Vagina (tissue), 2 donors: ENCODE measurements at places on chromosomes 11 and 22.

DNA sequence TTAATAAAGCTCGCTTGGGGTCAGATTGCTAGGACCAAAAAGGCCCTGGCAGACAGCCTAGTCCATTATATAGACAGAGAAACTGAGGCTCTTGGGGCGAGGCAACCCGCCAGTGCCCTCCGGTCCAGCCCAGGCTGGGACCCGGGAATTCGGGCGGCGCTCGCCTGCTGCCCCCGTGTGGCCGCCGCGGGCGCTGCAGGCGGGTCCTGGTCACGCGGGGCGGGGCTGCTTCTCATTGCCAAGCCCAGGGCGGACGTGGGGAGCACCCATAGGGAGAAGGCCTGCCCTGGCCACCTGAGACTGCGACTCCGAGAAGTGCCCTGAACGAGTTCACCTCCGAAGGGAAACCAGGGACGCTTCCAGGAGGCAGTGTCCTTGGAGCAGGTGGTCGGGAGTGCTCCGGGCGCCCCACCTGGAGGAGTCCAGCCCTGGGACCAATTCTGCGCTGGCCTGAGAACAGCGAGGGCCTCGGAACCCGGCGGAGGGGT is 36.0 kb upstream of the CSNK1E start:
- no peak for DNase-seq

DNA sequence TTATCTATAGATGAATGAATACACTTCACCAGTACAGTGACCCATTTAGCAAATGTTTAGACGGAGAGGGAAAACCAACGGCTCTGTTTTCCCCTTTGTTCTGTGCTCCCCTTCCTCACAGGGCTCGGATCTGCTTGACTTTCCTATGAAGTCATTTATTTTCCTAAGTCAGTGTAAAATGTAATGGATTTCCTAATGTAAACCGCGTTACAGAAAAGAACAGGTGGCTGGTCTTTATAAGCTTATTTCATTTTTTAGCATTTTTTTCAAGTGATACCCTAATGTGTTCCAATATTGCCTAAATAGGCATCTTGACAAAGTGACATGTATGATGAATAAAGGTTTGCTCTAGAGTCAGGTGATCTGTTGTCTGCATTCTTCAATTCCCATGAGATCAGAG is 207.5 kb downstream of the PGR start:
- no peak for DNase-seq

- no peak for DNase-seq
Observed at GRCh38 chr11:93783765-93784144, 327 bp upstream of the MED17 start.

- no peak for DNase-seq
Observed at GRCh38 chr11:134527382-134528243, 115.6 kb upstream of the B3GAT1 start.

- DNase-seq = no peak
Observed at GRCh38 chr11:18457450-18457849, 1.8 kb downstream of the LDHAL6A start.

GRCh38 chr11:20156280-20156875 is 3.9 kb downstream of the DBX1 start:
- DNase-seq = no peak

GRCh38 chr11:1890856-1891830 is 552 bp downstream of the PRR33 start:
- no peak for DNase-seq

DNA sequence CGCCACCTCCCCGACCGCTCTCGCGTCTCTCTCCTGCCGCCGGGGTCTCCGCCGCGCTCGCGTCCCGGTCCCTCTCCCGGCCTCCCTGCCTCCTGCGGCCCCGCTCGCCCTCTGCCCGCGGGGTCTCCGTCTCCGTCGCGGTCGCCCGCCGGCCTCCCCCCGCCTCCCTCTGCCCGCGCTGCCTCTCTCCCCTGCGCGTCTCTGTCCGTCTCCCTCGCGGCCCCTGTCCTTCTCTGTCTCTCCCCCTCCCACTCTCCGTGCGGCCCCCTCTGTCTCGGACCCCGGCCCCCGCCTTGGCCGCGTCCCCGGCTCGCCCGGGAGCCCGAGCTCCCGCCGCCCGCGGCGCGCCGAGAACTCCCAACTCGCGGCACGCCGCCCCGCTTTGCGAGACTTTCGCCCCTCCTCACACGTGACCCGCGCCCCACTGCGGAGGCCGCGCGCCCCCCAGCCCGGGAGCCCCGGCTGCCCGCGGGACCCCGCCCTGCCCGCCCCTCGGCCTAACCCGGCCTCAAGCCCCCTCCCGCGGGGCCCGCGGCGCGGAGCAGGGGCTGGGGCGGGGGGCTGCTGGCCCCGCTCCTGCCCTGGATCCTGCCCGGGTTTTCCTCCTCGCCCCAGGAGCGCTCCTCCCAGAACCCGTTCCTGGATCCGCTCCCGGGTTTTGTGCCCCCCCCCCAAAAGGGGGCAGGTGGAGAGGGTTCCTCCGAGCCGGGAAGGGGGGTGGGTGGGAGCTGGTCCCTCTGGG is 702 bp upstream of the KCNJ4 start:
- DNase-seq = no peak

DNA sequence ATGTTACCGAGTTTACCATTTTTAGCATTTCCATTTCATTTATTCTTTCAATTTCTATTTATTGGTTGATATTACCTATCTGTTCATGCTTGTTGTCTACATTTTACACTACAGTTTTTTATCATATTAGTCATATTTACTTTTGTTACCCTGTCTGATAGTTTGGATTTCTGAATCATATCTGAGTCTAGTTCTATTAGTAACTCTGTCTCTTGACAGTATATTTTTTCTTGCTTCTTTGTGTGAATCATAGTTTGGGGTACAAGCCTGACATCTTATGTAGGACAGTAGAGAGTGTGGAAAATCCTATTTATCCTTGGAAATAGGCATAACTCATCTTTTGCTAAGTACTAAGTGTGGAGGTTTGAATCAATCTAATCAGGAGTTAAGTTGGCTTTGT is 263.9 kb upstream of the SESN3 start:
- DNase-seq = no peak

DNA sequence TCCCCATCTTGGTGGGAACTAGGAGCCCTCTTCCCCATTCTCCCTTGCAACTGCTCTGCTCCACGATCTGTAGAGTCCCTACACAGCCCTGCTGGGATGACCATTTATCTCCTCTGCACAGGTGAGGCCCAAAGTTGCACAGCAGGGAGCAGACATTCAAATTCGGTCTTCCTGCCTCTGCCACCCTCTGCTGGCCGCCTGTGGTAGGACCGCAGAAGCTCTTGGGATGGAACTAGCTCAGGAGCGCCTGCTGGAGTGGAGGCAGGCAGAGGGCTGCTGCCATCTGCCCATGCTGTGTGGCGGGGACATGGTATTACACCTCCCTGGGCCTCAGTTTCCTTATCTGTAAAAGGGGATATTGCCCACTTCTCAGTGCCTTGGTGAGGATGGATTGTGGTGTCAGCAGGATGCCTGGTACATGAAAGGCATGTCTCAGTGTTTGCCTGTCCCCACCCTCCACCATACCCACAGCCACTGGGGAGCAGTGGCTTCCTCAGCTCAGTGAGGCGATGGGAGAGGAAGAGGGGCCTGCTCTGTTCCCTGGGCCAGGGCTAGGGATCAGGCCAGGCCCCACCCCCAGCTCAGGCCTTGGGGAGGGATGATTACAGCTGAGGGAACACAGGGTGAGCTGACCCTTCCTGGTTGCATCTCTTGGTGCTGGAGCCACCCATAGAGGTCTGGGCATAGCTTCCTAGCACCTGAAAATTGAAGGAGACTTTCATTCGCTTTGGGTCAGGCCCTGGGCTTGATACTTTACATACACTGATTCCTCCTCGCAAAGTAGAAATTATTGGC is 11.3 kb upstream of the OMP start:
- no peak for DNase-seq

- no peak for DNase-seq
Observed at GRCh38 chr22:22901578-22902218, 14.1 kb downstream of the IGLL5 start.

- DNase-seq = no peak
Observed at GRCh38 chr22:44882226-44882905, 127.4 kb downstream of the PHF21B start.

DNA sequence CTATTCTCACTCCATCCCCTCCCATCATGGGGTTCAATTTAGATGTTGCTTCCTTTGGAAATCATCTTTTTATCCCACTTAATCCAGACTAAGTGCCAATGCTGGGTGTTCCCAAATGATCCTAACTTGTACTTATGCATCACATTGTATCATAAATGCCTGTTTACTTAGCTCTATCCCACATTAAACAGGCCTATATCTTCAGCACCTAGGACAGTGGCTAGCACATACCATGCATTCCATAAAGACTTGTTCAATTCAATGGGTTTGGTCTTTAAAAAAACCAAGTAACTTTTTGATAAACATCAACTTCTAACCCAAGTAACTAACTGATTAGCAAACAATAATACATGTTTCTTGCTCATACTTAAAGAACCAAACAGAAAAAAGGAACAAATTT is 40.6 kb downstream of the RSF1 start:
- DNase-seq = no peak

- no peak for DNase-seq
Observed at GRCh38 chr11:12674571-12674935, 332 bp downstream of the TEAD1 start.

- DNase-seq = no peak
Observed at GRCh38 chr11:46979358-46979757, 42.8 kb downstream of the CSTPP1 start.

DNA sequence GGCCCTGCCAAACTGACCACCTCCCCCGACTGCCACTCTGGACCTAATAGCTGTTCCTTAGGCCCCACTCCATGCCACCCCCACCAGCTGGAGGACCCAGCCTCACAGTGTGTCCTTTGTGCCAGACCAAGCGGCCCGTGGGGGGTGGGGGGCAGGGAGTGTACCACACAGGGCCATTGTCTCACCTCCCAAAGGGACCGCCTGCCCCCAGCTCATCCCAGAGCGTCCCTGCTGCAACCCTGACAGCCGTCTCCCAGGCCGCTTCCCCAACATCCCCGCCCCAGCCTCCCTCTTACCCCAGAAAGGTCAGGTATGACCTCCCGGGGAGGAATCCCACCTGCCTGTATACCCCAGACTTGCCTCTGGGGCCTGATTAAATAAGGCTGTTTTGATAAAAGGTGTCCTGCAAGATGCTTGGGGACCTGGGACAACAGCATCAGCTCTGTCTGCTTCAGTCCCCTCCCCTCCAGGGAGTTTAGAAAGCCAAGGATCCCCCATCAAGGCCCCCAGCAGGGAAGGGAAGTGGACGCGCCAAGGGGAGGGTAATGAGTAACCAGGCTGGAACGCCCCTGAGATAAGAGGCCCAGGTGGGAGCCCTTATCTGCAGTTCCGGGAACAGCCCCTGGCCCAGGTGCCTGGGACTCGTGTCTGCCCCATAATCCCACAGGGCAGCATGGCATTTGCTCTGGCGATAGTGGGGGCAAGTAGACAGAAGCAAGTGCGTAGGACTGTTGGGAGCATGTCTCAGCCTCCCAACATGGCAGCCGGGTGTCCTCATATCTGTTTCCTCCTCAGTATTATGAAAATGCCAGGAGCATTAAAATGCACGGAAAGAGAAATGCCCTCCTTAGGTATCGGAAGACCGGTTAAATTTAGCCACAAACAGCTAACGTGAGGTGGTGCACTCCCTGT is 9.0 kb downstream of the CDC42EP1 start:
- no peak for DNase-seq

GRCh38 chr11:59173964-59174663 is 2.2 kb downstream of the DTX4 start:
- no peak for DNase-seq

- DNase-seq = no peak
Observed at GRCh38 chr11:80146232-80146631, 705.4 kb upstream of the TENM4 start.
